Amniotic epithelial cell (primary cell): ENCODE measurements at places on chromosomes 2 and 18.

DNA sequence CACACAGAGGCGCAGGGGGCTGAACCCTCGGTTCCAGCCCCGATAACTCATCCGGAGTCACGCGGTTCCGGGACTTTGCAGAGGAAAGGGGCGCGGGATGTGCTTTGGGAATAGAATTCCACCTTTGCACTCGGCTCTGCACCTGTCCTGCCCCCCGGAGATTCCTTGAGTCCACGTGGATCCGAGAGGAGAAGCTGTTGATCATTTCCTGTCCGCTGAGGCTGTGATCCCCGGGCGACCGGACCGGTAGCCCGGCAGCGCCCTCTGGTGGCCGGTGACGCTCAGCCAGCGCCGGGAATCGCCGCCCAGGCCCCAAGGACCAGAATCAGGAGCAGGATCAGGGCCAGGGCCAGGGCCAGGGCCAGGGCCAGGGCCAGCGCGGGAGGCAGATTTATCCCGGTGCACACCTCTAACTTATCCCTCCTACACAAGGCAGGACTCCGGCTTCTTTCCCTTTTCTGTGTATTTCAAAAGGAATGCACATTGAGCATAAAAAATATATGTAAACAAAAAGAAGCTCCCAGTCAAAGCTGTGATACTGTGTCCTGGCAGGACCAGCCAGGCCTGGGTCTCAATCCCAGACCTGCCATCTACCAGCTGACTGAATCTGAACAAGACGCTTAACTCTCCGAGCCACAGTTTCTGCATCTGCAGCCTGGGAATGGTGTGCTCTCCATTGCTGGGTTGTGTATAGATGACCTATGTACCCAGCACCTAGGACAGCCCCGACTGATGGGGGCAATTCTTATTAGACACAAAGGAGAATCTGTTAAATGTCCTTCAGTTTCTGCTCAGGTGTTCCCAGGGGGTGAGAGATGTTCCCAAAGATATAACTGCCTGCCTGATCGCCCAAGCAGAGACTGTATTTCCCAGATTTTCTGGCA is 8.5 kb upstream of the SPATA3 start:
- DNase-seq = peak; percentile 36

- DNase-seq = no peak
These were observed 1552.3 kb upstream of the SLC39A10 start for GRCh38 chr2:194104687-194105086.

DNA sequence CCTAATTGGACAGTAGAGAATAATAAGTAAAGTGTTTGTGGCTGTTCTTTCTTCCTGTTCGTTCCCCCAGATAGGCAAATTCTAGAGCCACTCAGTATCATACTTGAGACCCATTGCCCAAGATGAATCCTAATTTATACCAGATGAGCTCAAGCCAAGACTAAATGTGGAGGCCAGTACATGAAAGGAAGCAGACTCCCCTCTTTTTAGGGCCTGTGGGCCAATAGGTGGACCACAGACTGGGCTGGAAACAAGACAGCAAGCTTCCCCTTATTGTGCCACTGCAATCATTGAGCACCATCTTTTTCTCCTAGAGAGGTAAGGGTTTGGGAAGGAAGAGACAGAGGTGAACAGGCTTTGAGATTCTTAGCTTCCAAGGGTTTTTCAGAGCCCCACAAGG is 141.9 kb downstream of the MGAT5 start:
- no peak for DNase-seq

GRCh38 chr2:144460727-144461307 is 59.1 kb downstream of the ZEB2 start:
- DNase-seq = no peak

GRCh38 chr18:7737550-7737949 is 170.4 kb downstream of the PTPRM start:
- no peak for DNase-seq
